T1000 (cell line): ENCODE measurements at places on chromosomes 16 and 17.
A peak's percentile ranks its signal among the peaks of the same experiment; 100 is the strongest.

GRCh38 chr17:34840750-34841149, 120.5 kb downstream of the CCT6B start:
- no peak for DNase-seq

GRCh38 chr17:11641521-11642275, 43.4 kb downstream of the DNAH9 start:
- DNase-seq = no peak

DNA sequence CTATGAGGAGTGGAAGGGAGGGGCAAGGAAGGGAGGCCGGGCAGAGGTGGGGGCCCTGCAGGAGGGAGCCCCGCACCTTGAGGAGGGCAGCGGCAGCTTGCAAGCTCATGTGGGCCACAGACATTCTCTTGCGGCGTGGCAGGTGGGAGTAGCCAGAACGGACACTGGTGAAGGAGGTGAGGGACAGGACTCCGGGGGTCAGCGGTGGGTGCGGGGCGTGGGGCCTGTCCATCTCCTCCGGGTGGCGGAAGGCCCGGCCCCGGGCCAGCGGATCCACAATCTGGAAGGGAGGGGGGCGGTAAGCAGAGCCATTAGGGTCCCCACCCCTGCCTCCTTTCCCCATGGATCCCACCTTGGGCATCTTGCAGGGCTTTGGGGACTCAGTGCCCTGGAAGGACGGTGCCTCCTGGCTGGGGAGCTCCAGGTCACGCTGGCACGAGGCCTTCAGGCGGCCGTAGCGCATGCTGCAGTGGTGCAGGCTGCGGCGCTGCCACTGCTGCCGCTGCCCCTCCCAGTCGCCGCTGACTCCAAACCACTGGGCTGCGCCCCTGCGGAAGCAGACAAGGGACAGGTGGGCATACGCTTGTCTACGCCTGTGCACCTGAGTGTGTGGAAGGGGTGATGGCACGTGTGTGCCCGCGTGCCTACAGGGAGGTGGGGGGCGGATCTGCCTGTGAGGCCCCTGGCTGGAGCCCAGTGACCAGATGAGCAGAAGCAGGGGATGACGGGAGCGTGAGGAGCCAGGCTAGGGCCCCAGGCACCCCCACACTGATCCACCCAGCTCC, 11.5 kb downstream of the AANAT start:
- no peak for DNase-seq

DNA sequence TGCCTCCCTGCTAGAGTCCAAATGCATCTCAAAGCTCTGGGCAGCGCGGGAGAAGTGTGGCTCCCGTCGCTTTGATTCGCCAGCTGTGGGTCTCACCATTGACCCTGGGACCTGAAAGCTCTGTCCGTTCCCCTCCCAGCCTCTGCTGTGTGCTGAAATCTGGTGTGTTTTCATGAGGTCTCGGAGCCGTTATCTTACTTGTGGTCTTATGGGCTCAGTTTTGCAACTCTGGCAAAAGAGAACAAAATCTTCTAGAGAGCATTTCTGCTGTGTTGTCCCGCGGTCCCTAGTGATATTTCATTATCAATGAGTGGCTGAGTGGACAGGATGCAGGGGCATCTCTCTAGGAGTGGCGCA, 13.3 kb downstream of the CRISPLD2 start:
- DNase-seq = no peak

GRCh38 chr16:68179855-68180254, 56.1 kb downstream of the ESRP2 start:
- DNase-seq = no peak

DNA sequence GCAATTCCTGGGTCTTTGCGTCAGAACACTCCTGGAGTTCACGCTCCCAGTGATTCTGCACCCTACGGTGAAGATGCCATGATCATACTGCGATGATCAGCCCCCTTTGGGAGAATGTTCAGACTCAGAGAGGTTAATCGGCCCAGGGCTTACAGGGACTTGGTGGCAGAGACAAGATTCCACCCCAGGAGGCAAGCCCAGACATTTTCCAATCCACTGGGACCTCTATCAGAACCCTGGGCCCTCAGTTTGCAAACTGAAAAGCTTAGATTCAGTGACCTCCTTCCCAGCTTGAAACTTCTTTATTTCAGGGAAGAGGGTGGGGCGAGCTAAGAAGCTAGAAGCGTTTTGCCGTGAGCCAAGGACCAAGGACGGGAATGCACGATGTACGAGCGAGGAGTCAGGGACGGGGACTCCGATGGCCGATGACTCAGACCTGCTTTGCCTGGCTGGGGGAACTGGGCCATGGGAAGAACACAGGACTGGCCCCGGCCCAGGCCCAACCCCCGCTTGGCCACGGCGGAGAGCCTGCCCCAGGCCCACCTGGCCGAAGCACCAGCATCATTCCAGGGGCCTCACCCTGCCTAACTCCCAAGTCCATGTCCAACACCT, 34.7 kb downstream of the SOCS3 start:
- peak; percentile 19 for DNase-seq

GRCh38 chr17:41779954-41780353, 6.6 kb downstream of the JUP start:
- no peak for DNase-seq

DNA sequence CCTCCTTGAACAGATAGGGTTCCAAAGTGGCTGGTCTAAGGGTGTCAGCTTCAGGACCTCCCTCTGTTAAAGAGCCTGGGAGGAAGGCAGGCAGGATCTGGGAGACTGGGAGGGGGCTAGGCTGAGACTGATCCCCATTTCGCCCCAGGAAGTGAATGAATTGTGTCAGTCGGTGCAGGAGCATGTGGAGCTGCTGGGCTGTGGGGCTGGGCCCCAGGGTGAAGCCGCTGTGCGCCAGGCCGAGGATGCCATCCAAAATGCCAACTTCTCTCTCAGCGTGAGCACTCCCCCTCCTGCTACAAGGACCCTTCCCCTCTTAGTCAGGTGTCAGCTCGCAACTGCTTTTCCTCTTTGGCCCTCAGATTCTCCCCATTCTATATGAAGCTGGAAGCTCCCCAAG, 6.1 kb downstream of the CARMIL2 start:
- DNase-seq = no peak

DNA sequence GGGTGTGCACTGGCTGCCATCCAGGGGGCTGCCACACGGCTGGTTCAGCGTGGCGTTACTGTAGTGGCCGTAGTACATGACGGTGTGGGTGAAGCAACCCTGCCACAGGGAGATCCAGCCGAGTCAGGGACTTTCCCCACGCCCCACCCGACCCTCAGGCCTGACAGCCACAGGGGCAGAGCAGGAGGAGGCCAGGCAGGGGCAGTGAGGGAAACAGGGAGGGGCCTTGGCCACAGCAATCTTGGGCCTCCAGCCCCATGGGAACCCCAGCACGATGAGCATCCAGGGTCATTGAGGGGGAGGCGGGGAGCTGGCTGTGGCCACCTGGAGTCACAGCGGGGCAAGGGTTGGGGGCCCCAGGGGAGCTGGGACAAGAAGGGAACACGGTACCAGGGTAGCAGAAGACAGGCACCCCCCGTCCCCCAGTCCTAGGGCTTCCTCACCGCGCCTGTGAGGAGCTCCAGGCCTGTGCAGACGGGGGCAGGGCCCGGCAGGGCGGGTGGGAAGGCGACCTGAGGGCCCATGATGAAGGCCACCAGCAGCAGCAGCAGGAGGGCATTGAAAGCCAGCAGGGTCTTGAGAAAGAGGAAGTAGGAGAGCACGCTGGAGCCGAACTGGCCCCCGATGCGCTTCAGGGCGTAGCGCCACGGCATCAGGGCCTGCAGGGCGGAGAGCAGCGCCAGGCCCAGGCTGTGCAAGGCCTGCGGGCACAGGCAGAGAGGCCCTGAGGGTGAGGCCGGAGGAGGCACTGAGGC, 4.3 kb downstream of the TMC6 start:
- no peak for DNase-seq

DNA sequence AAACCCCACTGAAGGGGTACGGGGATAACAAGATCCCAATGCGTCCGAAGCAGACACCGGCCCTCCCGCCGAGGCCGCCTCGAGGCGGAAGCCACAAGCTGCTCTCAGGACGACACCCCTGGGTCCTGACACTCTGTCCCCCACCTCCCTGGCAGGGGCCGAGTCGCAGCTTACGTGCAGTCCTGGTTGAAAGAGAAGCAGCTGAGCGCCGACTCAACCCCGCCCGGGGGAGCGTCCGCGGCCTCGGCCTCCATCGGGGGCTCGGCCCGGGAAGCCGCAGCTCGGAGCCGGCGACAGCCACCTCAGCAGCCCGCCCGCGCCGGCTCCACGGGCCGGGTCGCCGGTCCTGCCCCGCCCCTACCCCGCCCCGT, at the start of gene WIPI1:
Gene WIPI1 (minus strand): TSS at position 329 of the 371 bp plus-strand sequence. CDS start 75 bp downstream, at position 254.
- DNase-seq = peak; percentile 61

GRCh38 chr16:628321-629061, 2.3 kb upstream of the WFIKKN1 start:
- no peak for DNase-seq

GRCh38 chr17:61064087-61064951, 335.3 kb upstream of the TBX2 start:
- DNase-seq = no peak

DNA sequence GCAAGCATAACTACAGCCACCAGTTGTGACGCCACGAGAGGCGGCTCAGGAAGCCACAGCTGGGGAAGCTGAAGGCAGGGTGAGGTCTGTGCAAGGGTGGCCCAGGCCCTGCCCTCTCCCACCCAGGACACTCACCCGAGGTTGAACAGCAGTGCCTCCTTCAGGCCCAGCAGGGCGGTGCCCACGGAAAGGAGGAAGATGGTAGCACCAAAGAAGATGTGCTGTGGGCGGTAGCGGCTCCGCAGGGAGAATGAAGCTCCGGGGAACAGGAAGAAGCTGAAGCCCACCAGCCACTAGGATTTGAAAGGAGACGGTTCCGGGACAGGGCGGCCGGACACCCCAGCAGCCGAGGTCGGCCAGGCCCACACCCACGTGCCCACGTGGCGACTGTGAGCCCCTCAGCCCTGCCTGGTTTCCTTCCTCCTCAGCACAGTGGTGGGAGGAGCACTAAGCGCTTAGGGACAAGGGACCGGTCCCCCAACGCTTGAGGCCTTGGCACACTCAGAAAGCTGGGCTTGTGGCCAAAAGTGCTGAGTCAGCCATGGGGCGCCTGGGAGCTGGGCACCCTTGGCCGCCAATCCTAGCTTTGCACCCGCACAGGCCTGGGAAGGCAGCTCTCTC, 11.0 kb downstream of the CYB561 start:
- DNase-seq = peak; percentile 66

GRCh38 chr16:25916037-25916436, 224.3 kb downstream of the HS3ST4 start:
- no peak for DNase-seq

DNA sequence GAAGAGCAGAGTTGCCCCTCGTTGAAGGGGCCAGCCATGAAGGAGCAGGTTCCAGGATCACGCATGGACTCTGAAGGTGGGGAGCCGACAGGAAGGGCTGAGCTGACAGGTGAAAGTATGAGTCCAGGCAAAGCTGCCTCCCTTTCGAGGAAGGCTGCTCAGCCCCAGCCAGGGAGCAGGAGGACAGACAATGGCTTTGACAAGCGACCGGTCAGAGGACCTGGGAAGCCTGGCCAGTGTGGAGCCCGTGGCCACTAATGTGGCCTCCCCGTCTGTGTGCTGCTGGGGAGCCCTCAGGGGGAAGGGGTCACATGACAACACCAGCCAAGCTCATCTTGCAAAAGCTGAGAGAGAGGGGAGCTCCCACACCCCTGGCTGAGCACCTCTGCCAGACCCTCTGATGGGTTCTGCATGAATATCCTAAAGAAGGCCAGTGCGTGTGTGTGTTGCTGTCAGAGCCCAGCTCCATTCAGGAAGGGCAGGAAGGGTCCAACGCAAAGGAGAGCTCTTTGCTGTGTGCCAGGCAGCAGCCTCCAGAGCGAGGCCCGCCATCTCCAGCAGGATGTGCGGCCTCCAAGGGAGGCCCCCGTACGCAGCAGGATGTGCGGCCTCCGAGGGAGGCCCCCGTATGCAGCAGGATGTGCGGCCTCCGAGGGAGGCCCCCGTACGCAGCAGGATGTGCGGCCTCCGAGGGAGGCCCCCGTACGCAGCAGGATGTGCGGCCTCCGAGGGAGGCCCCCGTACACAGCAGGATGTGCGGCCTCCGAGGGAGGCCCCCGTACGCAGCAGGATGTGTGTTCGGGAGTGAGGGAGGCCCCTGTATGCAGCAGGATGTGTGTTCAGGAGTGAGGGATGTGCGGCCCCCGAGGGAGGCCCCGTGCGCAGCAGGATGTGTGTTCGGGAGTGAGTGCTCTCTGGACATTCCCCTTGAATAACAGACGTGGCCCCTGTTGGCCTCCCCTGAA, 102.1 kb upstream of the CHMP6 start:
- no peak for DNase-seq

GRCh38 chr16:85674828-85675227, 13.9 kb downstream of the GINS2 start:
- DNase-seq = no peak

DNA sequence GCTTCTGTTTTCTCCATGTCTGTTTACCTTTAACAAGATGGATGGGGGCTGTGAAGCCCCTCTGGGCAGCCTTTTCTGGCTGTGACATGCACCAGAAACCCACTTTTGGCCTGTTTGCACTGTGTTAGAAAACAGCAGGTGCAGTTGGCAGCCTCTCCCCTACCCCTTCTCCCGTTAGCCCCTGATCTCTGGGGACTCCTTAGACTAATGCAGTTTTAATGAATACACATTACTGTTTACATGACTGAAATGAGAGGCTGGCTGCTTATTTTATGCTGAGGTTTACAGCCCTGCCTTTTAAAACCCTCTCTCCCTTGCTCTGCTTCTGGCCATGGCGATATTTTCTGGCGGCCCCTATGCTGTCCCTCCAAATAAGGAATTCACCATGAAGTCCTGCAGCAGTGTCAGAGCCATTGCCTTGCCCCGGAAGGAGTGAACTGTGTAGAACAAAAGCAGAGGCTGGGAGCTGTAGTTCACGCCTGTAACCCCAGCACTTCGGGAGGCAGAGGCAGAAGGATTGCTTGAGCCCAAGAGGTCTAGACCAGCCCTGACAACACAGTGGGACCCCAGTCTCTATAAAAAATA, 79.3 kb downstream of the PRKCB start:
- DNase-seq = no peak

DNA sequence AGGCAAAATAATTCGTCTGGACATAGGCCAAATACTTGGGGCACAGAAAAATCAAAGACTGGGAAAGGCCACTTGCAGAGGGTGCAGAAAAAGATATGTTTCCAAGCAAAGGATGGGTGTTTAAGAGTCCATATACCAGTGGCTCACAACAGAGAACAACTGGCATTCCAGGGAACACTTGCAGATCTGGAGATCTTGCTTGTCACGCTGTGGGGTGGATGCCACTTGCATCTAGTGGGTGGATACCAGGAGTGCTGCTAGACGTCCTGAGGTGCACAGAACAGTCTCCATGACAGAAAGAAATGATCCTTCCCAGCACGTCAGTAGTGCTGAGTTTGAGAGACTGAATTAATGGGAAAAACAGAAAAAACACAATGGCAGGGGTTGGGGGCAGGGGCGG, 8.4 kb downstream of the CBX8 start:
- no peak for DNase-seq
